ENCODE measurements at places on chromosomes 3 and 15.

- DNase-seq: no peak
Measured at GRCh38 chr15:43268111-43269105, 1.7 kb upstream of the TGM5 start.

DNA sequence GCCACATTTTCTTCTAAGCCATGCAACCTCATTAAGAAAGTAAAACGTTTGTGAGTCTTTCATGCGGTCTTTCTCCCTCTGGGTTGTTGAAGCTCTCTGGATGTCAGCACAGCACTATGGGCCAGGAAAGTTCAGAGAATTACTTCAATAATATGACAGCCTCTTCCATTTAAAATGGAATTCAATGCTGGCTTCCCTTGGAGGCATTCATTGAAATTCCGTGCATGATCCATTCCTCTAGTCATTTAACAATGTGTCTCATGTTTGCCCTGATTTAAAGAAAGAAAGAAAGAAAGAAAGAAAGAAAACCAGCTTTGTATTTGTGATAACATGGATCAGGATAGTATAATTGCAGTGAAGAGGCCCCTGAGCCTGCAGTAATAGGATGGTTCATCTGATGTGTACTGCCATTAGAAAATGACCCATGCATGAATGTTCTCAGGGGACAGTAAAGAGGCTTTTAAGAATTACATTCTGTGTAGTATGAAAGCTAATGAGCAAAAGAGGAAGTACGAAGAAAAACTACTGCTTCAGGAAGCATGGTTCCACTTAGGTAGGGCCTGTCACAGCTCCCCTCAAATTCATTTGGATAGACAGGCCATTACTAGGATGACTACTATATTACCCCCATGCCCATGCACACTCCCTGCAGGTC is 146.0 kb downstream of the ARPP21 start:
- DNase-seq: no peak

- no peak for DNase-seq
Measured at GRCh38 chr3:37973246-37974054, 17.1 kb upstream of the VILL start.

DNA sequence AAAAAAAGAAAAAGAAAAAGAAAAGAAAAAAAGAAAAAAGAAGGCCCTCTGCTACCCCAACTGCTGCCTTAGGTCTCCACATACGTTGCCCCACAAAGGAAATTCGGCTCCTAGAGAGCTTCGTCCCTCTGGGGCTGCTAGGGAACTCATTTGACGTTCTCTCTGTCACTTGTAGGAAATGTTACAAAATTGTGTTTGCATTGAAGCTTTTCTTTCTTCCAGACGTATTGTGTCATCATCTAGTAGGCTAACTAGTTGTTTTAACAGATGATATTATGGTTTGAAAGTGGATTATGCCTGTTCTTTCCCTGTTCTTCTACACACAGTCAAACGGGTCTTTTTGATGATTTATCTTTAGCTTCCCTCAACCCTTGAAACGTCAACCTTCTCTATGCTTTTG is 125.3 kb downstream of the BDH1 start:
- DNase-seq: no peak

DNA sequence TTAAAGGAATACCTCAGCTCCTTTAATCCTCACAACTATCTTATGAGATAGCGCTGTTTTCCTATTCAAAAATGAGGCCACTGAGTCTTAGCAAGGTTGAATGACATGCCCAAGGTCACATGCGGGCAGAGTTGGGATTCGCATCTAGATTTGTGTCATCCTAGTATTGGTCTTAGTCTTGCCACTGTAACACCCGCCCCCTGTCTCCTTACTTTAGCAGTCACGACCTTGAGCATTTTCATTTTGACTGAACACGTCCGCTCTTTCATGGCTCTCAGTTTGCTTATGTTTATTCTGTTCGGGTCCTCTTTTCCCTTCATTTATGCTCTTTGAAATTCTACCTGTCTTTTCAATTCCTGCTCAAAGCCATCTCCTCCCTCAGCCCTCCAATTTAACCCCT is 112.5 kb upstream of the CADPS start:
- no peak for DNase-seq

DNA sequence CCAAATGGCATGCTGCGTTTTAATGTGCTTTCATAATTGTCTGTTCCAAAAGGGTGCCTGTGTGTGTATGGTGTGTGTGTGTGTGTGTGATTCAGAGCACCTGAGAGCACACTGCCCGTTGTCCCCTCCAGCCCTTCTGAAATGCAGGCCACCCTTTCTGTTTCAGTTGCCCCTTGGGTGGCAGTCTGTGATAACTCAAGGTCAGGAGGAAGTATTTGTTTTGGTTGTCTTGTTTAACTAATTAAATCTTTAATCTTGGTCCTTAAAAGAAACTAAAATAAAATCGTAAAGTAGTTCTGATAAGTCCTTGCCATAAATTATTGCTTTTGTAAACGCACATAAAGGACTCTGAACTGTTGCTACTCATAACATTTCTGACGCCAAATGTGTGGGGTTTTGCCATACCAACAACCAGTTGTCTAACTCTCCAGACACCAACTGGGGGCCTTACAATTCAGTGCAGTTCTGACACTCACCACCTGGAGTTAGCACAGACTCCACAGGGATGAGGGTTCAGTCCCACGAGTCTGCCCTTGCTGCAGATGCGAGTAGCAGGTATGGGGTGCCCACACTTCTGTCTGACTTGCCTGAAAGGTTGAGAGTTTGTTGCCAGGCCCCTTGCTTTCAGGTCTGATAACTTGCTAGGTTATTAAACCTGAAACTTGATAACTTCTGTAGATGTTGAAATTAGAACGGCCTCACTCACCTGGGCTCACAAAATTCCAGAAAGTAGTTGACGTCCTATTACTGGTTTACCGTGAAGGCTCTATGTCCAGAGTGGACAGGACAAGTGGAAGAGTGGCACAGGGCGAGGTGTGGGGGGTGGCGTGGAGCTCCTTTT is 157.3 kb downstream of the IGF1R start:
- no peak for DNase-seq

- DNase-seq: no peak
Measured at GRCh38 chr15:57036352-57036751, 117.9 kb downstream of the TCF12 start.

GRCh38 chr3:33865133-33865532 is 66.7 kb downstream of the PDCD6IP start:
- DNase-seq: no peak

DNA sequence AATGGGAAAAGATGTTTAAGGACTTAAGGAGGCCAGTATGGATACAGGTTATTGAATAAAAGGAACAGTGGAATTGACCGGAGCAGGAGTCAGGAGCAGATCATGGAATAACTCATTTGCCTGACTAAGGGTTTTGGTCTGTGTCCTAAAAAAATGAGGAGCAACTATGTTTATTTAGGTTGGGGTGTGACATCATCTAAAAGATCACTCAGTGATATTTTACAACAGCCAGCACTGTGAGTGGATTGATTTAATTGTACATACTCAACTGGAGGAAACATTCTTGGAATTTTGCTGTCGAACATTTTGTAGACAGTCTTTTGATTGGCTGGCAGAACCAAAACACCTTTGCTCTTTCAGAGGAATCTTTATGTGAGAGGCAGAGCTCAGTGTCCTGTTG is 348.6 kb upstream of the CDIN1 start:
- DNase-seq: no peak

- DNase-seq: no peak
Measured at GRCh38 chr3:141242377-141243092, 10.9 kb downstream of the PXYLP1 start.

DNA sequence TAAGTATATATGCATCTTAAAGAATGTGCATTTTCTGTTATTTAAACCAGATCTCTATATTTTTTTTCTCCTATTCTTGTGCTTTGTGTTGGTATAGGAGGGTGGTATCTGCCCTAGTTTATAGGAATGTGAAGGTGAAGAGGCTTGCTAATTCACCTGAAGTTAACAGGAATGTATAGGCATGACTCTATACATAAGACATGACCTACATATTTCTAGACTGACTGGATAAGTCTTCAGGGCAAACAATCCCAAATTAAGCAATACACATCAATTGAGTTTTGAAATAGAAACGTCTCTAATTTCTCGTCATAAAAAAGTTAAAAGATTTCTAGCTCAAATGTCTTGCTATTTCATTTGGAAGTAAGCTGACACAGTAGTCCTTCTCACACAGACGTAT is 410.0 kb downstream of the DIPK2A start:
- no peak for DNase-seq

DNA sequence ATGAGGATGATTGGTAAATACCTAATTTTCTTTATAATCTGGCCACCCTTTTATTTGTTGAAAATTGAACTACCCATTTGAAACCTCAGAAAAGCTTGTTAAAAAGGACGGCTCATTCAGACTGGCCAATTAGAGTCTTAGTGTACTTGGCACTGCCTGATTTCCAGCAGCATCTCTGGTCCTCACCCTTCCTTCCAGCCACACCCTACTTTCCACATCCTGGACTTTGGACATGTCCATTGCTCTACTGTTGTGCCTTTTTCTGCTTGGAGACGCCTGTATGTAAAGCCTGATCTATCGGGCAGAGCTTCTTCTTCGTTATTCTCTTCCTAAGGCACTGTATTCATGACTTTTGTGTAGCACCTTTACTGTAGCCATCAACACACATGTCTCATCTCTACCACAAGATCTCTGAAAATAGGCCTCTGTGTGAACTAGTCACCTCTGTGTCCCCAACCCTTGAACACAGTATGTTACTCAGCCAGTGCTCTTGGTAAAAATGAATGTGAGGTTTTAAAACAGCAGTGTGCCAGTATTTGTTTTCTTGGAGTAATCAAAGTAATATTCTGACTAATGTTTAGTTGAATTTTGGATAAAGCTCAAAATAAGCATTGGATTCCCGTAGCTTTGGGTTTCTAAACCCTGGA is 6.8 kb downstream of the RBM5 start:
- DNase-seq: no peak

DNA sequence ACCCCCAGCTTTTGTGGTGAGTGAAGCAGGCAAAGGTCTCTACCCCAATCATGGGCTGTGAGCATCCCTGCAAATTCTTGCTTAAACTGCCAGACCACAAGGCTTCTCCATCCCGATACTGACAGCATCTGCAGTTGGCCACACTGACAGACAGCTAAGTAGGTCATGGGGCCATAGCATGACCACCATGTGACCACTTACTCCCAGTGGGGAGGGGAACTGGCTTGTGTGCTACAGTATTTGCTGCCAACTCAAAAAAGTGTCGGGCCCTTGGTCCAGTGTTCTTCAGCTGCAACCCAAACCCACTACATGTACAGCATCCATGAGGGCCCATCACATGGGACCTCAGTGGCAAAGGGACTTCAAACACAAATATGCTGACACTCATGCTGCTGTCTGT is 103.4 kb downstream of the SEC22A start:
- DNase-seq: no peak

DNA sequence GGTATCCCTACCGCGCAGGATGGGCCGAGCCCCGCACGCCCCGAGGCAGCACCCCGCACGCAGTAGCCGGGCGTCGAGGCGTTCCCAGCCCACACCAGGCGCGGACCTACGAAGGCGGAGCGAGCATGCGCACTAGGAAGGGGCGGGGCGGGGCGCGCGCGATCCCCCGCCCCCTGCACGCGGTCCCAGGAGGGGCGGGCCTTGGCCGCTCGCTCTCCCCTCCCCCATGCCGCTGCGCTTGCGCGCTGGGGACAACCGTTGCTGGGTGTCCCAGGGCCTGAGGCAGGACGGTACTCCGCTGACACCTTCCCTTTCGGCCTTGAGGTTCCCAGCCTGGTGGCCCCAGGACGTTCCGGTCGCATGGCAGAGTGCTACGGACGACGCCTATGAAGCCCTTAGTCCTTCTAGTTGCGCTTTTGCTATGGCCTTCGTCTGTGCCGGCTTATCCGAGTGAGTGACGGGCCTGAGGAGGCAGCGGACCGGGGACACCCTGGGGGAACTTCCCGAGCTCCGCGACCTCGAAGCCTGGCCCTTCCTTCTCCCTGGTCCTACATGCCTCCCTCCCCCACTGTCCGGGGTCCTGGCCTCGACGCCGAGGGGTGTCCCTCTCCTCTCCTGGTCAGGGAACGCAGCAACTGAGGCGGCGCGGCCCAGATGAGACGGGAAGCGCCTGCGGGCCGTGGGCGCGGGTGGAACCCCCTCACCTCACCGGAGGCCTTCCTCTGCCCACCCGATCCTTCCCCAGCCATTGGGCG is at the start of gene SPESP1:
Gene SPESP1 (plus strand): TSS at position 258 of the 755 bp plus-strand sequence. CDS start 129 bp downstream, at position 387.
- peak; percentile 63 for DNase-seq

GRCh38 chr3:194064380-194065332 is 71.3 kb upstream of the HES1 start:
- no peak for DNase-seq

DNA sequence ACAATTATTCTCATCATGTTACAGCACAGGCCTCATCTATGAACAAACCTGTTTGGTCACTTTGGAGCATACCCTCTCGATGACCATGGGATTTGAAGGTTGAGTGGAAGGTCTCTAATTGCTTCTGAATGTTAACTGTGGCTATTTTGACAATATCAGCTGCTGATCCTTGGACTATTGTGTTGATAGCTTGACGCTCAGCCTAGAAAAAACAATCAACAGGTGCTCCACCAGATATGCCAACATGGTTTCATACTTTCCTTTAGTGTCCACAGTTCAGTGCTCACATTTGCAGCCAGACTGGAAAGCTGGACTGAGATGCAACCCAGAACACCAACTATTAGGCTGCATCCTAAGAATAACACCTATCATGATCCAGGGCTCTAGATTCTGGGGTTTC is 109.7 kb downstream of the POLQ start:
- no peak for DNase-seq

DNA sequence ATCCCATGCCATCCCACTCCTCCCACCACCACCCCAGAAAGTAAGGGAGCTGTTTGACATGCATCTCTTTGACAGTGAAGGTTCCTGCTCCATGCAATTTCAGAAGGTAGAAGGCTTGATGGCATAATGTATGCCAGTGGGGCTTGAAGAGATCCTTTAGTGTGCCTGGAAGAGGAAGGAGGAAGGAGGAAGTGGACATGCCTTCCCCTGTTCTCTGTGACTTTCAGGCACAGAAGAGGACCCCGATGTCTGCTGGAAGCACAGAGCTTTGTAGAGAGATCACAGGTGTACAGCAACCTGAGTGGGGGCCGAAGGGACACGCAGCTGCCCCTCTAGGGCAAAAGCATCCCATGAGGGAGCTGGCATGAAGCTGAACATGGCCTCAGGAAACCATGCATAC is 171.6 kb downstream of the CD47 start:
- no peak for DNase-seq

- DNase-seq: no peak
Measured at GRCh38 chr15:71096676-71097075, 18.6 kb upstream of the THSD4 start.

DNA sequence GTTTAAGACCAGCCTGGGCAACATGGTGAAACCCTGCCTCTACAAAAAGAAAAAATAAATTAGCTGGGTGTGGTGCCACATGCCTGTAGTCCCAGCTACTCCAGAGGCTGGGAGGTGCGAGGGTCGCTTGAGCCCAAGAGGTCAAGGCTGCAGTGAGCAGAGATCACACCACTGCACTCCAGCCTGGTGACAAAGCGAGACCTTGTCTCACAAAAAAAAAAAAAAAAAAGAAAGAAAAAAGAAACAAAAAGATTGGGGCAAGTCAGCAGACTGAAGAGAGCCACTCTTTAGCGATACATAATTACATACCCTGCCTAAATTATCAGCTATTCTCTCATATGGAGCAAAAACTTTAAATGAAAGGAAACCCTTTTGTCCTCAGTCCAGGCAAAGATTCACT is 53.6 kb upstream of the MAP3K13 start:
- DNase-seq: no peak

- no peak for DNase-seq
Measured at GRCh38 chr3:33062866-33063265, 34.1 kb downstream of the GLB1 start.

- no peak for DNase-seq
Measured at GRCh38 chr15:99207672-99208071, 41.7 kb downstream of the TTC23 start.
